NCI-H1092 (cell line): ENCODE measurements at places on chromosomes 3 and 15.

DNA sequence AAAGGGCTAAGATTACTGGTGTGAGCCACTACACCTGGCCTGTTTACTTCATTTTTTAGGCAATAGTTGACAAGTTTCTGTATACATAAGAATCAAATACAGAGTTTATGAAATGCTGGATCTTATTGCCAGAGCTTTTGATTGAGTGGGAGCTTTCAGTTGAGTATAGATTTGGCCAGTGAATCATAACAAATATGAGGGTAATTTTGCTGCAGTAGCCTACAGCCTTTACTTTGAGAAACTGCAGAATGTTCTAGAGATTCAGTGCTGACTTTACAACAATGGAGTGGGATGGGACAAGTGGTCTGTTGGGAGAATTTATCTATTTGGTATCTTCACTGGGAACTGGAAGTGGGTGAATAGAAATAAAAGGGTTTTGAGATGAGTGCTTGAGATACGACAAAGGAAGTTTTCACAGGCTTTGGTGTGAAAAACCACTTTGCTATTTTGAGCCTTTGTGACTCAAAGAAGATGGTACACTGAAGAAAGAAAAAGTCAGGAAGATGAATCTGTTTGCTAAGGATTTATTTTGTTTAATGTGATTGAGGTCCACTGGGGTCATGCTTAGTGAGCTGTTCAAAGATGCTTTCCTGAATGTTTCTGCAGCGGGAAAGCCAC is 227.8 kb downstream of the UBE2E2 start:
- DNase-seq: no peak

DNA sequence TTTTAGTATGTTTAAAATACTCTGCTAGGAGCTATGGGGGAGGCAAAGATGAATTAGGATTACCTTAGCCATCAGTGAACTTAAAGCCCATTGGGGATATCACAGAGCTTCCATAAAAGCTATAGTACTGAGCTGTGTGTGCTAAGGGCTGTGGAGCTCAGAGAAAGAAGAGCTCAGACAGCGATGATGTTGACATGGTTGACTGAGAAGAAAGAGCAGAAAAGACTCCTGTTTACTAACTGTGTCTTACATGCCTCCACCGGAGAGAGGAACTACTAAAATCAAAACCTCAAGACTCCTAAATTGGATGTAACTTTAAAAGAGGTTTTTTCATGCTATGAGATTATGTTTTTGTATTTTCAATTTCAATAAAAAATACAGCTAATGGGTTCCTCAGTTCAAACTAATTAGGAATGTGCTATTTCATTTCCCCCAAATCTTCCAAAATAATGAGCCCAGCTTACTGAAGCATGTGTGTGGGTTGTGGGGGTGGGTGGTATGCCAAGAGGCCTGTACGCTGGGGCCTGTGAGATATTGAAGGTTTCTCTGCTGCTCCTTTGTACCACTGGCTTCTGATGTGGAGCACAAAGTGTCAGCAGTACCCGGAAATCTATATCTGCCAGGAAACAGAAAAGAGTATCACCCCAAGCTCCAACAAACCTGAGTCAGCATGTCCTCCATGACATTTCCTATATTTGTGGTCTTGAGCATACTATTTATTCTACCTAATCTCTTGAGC is 22.7 kb downstream of the DGKG start:
- DNase-seq: no peak

- no peak for DNase-seq
Measured at GRCh38 chr3:43525941-43526607, 95.7 kb downstream of the ANO10 start.

- DNase-seq: no peak
Measured at GRCh38 chr15:28930011-28930410, 44.2 kb downstream of the APBA2 start.

- DNase-seq: no peak
Measured at GRCh38 chr3:19384868-19385267, 236.6 kb downstream of the KCNH8 start.

- no peak for DNase-seq
Measured at GRCh38 chr3:14329116-14329830, 73.1 kb upstream of the SLC6A6 start.

- no peak for DNase-seq
Measured at GRCh38 chr3:36859494-36859893, 85.4 kb downstream of the TRANK1 start.

DNA sequence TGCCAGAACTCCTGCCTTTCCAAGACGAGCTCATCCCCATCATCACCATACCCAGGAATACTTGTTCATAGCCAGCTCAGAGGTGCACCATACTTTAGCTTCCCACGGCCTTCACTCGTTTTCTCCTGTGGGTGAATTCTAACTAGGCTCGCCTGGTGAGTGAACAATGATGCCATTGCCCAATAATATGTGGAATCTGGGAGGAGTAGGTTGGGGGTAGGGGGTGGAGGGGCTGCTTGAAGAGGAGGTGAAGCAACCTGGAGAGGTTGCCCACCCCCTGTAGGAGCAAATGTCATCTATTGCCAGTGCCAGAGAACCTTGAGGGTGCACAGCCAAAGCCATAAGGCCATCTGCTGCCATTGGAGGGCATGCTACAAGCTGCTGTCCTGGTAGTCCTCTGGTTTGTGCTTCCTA is 592 bp upstream of the ZNF445 start:
- no peak for DNase-seq

DNA sequence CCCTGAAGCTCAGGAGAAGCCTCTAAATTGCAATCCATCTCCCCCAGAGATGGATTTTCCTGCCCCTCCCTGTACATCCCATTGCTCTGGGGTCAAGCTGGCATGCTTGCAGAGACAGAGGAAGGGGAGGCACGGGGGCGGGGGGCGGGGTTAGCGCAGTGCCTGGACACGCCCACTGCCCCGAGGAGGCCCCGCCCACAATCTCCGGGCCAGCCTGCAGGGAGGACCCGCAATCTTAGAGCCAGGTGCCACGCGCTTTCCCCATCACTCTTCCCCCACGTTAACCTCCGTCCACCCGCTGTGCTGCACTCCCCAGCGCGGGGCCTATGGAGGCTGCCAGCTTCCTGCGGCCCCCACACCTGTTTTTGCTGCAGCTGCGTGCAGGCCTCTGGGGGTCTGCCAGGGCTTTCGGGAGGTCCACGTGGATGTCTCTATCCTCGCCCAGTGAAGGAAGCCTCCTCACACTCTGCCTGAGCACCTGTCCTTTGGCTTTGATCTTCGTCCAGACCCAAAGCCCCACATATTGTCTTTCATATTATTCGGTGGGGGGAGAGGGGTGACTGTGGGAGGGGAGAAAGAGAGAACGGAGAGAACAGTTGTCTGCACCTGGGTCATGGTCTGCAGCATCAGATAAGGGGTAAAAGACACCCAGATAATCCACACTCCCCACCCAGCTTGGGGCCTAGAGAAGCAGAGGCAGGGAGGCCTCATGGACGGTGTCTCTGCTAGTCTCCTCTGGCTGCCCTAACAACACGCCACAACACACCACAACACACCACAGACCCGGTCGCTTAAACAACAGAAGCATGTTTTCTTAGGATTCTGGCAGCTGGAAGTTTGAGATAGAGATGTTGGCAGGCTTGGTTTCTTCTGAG is 118.0 kb upstream of the MEF2A start:
- DNase-seq: no peak

DNA sequence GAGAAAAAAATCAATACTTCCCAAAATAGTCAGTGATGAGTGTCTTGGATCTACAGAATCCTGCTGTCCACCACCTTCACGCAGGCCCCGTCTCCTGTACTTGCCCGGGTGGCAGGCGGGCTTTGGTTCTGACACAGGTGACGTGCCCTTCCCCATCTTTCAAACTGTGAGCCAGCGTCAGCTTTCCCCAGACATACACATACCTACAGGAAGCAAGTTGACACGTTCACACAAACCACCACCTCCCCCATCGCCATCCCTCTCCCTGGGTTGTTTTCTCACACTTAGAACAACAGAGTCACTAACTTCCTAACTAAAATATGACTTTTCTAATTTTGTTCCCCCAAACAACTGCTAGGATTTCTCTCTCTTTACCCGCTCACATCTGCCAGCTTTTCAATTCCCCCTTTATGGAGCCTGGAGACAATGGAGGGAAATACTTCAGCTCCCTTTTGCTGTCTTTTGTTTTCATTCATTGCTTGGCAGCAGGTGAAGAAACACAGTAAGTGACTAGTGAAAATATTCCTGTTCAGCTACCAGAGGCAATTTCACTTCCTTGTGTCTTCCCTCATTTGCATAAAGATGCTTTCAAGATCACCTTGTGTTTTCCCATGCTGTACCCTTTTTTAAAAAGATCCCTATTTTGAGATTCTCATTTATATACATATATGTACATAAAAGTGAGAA is 248.3 kb downstream of the SLCO3A1 start:
- no peak for DNase-seq

DNA sequence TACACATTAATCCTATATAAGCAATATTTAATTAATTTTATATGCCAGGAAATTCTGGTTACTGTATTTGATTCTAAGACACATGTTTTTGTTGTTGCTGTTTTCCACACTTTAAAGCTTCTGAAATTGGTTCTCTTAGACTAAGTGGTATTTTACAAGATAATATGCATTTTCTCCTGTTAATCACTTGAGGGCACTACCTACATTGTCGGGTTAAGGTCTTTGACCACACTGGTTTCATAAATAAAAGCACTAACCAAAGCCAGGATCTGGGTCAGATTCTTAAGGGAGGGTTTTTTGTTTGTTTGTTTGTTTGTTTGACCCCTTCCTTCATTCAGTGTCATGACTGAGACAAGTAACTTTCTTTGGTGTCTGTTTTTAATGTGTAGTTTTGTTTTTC is 590.2 kb downstream of the RBMS3 start:
- no peak for DNase-seq

GRCh38 chr3:11385326-11385725 is 113.1 kb downstream of the ATG7 start:
- DNase-seq: no peak

DNA sequence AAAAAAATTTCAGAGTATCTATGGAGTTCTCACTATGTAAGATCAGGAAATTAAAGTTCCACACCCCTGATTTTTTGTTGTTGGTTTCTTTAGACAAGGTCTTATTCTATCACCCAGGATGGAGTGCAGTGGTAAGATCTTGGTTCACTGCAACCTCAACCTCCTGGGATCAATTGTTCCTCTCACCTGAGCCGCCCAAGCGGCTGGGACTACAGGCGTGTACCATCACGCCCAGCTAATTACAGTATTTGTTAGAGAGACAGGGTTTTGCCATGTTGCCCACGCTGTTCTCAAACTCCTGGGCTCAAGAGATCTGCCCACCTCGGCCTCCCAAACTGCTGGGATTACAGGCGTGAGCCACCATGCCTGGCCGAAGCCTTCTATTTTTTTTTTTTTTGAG is 12.4 kb downstream of the QRICH1 start:
- DNase-seq: no peak

- DNase-seq: no peak
Measured at GRCh38 chr3:128274837-128275236, 121.6 kb downstream of the EEFSEC start.

DNA sequence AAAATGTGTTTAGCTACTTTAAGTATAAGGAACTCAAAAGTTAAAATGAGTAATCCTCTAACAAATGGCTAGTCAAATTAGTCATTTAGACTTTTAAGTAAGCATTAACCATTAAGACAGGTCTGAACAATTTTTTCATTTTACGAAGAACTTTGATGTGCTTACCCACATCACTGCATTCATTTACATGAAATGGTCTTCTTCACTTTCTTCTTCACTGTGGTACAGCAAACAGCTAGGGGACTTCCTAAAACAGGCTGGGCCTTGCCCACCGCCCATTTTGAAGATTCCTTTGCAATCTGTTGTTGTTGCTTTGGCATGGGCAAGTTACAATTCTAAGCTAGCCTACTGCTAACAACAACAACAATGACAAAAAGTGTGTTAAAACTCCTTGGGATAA is 67.4 kb downstream of the CBLB start:
- DNase-seq: no peak

DNA sequence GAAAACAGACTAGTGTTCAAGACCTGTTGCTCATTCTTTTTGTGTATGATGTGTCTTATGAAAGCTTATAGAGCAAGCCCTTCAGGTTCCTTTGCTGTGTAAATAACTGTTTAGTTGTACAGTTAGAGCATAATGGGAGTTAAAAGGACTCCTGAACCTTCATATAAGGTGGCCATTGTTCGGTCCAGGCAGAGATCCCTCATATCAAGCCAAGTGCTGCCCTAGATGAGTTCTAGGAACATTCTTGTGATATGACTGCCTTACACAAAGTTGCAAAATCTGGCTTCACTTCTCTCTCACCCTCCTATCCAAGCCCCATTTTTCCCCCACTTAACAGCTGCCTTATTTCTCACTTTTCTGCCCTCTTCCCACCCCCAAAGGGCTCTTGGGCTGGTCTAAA is 26.9 kb downstream of the GYG1 start:
- DNase-seq: no peak

- no peak for DNase-seq
Measured at GRCh38 chr15:89998141-89998661, 2.9 kb upstream of the ZNF710 start.

GRCh38 chr15:62896380-62896866 is 146.1 kb upstream of the TPM1 start:
- DNase-seq: no peak

DNA sequence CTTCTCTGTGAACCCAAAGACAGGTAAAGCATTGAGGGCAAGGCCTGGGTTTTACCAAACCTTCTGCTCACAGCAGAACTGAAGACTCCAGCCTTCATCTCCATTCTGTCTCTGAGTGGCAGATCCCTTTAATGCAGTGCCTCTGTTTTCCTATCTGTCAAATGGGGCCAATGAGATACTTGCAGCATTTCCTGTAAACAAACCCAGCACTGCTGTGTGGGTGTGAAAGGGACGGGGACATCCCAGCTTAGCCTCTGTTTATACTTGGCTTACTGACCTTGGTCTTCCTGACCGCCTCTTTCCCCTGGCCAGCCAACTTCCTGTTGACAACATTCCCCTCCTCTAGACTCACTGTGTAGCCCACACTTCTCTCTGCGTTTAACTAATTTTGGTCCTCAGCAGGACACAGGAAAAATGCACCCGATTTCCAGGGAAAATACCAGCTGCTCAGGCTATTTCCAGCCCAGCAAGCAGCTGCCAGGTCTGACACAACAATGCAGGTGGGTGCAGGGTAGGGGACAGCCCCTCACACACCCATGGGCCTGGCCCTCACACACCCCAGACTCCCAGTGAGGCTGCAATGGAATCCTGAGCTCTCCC is 105.9 kb upstream of the HERC1 start:
- DNase-seq: no peak

DNA sequence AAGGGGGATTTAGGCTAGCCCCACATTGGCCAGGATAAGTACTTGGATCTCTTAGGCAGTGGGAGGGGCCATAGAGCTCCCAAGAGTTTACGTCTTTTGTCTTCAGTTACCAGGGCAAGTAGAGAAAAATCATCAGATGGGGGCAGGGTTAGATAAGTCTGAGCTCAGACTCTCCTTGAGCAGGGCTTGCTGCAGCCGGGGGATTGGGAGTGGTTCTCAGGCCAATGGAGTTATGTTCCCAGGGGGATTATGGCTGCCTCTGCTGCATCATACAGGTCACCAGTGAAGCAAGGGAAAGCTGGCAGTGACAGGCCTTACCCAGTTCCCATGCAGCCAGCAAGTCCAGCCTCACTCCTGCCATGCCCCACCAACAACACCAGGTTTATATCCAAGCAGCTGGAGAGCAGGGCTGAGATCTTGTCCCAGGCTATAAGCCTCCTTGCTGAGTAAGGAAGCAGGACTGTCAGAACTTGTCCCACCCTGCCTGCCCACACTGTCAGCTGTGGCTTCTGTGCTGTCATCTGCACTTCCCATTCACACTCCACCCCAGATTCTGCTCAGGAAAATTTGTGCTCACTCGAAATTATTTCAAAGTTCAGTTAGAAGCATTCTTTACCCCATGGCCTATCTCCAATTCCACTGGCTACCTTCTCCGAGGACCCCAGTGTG is 215.3 kb downstream of the FAM43A start:
- DNase-seq: no peak

- DNase-seq: no peak
Measured at GRCh38 chr3:22265403-22265802, 514.4 kb upstream of the ZNF385D start.
